ENCODE measurements at places on chromosomes 3 and 15. TPM values are rescaled to one million over a fixed set of nuclear protein-coding genes. Genes with fewer than 3 reads are reported as not detected.

SLC28A1 gene
- total RNA-seq, result not detected

EFHB gene
- total RNA-seq, result 0.33 TPM

DNA sequence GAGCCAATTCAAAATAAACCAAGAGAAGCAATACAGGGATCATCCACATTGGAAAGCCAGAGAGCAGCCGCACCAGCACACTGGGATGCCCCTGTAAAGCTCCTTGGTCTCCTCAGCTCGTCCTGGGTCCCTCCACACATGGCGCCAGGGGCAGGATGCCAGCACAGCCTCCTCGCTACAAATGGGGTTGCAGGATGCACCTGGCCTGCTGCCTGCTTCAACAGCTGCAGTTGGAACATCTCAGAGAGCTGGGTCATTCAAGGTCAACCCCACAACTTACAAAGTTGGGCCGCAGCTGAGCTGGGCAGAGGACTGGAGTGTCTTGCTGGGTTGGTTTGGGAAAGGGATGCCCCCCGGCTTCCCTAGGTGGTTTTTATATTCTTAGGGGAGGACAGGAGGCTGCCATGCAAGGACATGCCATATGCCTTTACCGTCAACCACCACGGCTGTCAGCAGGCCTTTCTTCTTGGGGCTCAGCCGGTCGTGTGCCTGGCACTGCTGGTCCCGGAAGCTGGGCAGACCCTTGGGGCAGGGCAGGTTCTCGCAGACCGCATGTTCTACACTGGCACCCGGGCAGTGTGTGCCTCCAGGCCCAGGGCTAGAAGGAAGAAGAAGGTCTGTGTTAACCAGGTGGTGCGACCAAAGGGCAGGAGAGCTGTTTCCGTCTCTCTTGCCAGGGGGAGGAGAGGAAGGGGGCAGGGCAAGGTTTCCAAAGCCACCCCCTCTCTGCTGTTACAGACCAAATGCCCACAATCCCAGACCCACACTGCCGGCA, 225.2 kb downstream of the ADAMTS17 start:
- DNase-seq, result no peak

GRCh38 chr3:139472380-139473010, 3.8 kb downstream of the RBP2 start:
- no peak for DNase-seq

DNA sequence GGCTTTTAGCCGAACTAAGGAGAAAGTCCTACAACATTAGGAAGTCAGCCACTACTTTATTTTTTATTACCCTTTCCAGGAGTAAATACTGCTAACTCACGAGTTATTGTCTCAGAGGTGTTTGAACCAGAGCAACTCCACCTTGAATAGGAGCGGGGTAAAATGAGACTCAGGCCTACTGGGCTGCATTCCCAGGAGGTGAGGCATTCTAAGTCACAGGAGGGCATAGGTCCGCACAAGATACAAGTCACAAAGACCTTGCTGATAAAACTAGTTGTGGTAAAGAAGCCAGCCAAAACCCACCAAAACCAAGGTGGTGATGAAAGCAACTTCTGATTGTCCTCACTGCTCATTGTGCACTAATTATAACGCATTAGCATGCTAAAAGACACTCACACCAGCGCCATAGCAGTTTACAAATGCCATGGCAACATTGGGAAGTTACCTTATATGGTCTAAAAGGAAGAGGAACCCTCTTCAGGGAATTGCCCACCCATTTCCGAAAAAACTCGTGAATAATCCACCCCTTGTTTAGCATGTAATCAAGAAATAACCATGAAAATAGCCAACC, 555.9 kb downstream of the IGSF11 start:
- DNase-seq, result no peak

- no peak for DNase-seq
These were observed 14.9 kb upstream of the CSRNP1 start for GRCh38 chr3:39168156-39168780.

- DNase-seq, result no peak
These were observed 39.4 kb upstream of the KY start for GRCh38 chr3:134690226-134690625.

DNA sequence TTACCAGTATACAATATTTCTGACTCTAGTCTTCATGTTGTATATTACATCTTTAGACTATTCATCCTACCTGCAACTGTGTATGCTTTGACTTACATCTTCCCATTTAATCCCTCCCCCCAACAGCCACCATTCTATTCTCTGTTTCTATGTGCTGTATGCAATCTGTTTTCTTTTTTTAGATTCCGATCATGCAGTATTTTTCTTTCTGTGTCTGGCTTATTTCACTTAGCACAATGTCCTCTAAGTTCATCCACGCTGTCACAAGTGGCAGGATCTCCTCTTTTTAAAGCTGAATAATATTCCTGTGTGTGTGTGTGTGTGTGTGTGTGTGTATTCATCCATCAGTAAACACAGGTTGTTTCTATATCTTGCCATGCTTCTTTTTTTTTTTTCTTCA, 66.4 kb upstream of the NUDT16 start:
- DNase-seq, result no peak

GRCh38 chr15:83276661-83277060, 7.8 kb downstream of the BNC1 start:
- no peak for DNase-seq

GRCh38 chr3:11306817-11307589, 34.8 kb downstream of the ATG7 start:
- DNase-seq, result peak; percentile 46

- DNase-seq, result no peak
These were observed 335.9 kb upstream of the EPHA6 start for GRCh38 chr3:96478496-96478895.
